Activated T-helper 1 cell treated with anti-CD3 and anti-CD28 coated beads, Interleukin-12 subunit alpha, Interleukin-12 subunit beta, Interleukin-2, Interleukin-4 antibody, amounts not matched to agents 30 ng/mL and 10 ng/mL and 1 ng/mL, durations not matched to agents 14 hours and 24 hours and 36 hours (primary cell): ENCODE measurements at places on chromosomes 16 and 17. TPM values are rescaled to one million over a fixed set of nuclear protein-coding genes. Genes with fewer than 3 reads are reported as not detected.

GRCh38 chr16:1430759-1431496, at the start of gene PERCC1:
TSS of gene PERCC1 (plus strand) at chr16:1431078. CDS start at chr16:1432594, 1,516 bp downstream.
- H3K27me3 ChIP-seq: no peaks in the 10 kb centered on the region
- no peak for DNase-seq
- H3K4me3 ChIP-seq: no peak within 1 kb of the TSS
- no peaks in the 10 kb centered on the region for H3K36me3 ChIP-seq
- no peak within 1 kb of the TSS for H3K27ac ChIP-seq

The PDE6G gene
- 5.8 and 8.7 TPM in 2 replicates for total RNA-seq

DNA sequence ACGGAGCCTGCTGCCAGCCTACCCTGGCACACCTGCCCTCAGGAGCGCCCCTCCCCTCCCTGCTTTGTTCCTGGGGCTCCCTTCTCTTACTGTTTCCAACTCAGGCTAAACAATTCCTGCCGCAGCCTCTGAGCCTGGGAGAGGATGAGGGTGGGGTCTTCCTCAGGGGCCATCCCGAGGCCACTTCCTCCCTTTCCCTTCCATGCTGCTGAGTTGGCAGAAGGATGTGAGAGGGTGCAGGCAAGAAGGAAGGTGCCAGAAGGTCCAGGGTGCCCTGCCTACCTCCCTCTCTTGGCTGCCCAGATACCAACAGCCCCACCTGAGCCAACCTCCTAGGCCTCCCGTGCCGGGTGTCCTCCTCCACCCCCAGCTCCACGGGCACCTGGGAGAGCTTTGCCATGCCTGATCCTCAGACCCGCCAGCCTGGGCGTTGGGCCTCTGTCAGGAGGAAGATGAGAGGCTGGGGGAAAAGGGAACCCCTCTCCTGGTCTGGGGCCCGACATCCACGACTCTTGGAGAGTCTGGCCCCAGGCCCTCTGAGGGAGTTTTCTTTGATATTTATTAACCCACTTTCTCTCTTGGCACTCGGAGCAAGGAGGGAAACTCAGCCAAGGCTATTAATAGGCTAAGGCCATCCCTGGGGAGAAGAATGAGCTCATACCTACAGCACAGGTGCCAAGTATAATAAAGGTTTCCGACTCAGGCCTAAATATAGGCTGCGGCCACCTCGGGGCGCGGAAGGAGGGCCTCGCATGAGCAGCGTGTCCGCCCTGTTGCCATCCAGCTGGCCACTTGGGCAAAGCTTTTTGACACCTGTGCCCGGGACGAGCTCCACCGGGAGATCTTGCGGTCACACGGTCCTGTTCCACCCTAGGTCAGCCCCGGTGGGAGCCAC, 232.0 kb downstream of the ENGASE start:
- DNase-seq: no peak
- H3K27ac ChIP-seq: no peak overlapping the region
- no peaks in the 10 kb centered on the region for H3K36me3 ChIP-seq
- H3K4me3 ChIP-seq: no peak overlapping the region
- H3K27me3 ChIP-seq: no peaks in the 10 kb centered on the region

DNA sequence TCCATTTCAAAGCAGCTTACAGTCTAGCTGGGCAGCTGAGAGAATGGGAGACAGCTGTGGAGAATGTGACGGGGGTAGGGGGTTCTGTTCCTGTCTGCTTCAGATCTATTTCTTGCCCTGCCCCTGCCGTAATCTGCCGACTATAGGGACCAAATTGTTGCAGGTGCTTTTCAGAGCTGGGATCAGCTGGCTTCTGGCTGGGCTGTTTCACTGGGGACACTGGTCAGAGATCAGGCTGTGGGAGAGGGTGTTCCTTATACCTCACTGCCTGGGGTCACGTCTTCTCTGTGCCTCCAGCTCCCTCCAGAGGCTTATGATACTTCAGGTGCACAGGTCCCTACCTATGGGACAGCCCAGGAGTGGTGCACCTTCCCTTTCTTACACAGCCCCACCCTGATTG, 514.9 kb upstream of the GOT2 start:
- no peak overlapping the region for H3K4me3 ChIP-seq
- H3K27ac ChIP-seq: no peak overlapping the region
- no peaks in the 10 kb centered on the region for H3K27me3 ChIP-seq

DNA sequence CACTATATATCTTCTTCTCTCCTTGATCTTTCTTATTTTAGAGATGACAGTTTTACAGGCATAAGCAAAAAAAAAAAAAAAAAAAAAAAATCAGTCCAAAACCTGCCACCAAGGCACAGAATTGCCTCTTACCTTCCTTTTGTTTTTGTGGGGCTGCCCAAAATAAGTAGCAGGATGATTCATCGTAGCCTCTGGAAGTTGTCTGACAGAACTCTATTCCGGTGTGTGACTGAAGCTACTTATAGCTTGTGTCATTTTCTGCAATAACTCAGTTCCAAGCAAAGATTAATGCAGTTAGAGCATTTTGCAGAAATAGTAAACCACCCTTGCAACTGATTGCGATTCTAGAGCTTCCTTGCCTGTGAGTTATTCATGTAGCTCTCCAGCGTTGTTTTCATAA, 186.8 kb downstream of the KIF2B start:
- no peak for DNase-seq
- H3K27me3 ChIP-seq: no peaks in the 10 kb centered on the region
- no peak overlapping the region for H3K27ac ChIP-seq
- no peak overlapping the region for H3K4me3 ChIP-seq
- H3K4me1 ChIP-seq: no peaks in the 10 kb centered on the region

The ZG16 gene
- total RNA-seq: not detected in 2 replicates

DNA sequence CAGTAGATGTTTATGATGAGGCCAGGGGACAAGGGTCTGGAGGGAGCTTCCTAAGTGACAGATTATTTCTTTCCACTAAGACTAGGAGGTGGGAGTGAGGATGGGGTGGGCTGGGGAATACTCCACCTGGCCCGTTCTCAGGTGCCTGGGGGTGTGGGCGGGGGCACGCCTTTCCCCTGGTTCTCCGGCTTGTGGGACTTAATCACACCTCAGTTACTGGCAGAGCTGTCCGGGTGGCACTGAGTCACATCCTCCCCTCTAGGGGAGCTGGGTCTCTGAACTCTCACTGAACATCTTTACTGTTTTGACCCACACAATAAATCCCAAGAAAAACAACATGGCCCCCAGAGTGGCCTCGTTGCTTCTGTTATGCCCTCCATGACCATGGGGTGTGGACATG, 332.8 kb downstream of the MAF start:
- peak overlapping the region; percentile 35 for H3K4me3 ChIP-seq
- H3K27ac ChIP-seq: peak overlapping the region; percentile 82
- H3K27me3 ChIP-seq: peaks cover 10% of the 10 kb centered on the region
- H3K36me3 ChIP-seq: peaks cover 3% of the 10 kb centered on the region

DNA sequence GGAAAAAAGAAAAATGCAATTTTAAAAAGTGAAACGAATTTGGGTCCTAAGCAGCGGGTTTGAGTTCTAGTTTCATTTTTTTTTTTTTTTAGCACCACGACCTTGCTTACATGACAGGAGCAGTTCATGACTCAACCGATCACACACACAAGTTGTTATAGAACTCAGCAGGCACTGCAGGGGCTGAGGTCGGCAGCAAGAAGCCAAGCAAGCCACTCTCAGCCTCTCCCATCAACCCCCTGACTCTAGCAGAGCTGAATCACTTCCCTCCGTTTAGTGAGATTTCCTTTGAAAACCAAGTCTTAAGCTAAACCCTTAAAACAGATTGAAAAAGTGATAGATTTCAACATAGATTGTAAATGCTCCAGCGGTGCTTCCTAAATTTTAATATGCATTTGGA, 520.8 kb downstream of the HAPSTR1 start:
- H3K4me3 ChIP-seq: no peak overlapping the region
- no peak overlapping the region for H3K27ac ChIP-seq
- no peak for DNase-seq
- no peaks in the 10 kb centered on the region for H3K4me1 ChIP-seq
- H3K27me3 ChIP-seq: no peaks in the 10 kb centered on the region
- no peaks in the 10 kb centered on the region for H3K36me3 ChIP-seq

GRCh38 chr17:75645501-75645888, 12.3 kb downstream of the SMIM5 start:
- peaks cover 18% of the 10 kb centered on the region for H3K4me1 ChIP-seq
- no peak overlapping the region for H3K4me3 ChIP-seq
- no peak overlapping the region for H3K27ac ChIP-seq
- peaks cover 9% of the 10 kb centered on the region for H3K36me3 ChIP-seq
